ENCODE measurements at places on chromosomes 2 and 18.

GRCh38 chr18:3283253-3283863 lies 21.4 kb downstream of the MYL12B start:
- DNase-seq, result no peak

DNA sequence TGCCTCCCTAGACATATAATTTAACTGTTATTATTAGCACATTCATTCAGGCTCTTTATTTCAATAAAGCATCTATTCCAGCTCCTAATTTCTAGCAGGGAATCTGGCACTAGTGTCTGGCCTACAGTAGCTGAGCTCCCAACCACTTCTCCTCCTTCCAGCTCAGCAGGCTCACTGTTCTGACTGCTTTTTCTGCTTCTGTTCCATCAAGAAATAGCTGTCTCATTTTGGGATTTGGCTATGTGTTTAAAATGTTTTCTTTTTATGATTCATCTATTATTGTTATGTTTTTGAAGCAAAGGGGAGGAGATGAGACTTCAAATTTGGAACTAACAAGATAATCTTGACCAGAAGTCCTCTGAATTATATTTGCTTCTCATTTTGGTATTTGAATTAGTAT lies 172.7 kb upstream of the SMAD7 start:
- DNase-seq, result no peak

DNA sequence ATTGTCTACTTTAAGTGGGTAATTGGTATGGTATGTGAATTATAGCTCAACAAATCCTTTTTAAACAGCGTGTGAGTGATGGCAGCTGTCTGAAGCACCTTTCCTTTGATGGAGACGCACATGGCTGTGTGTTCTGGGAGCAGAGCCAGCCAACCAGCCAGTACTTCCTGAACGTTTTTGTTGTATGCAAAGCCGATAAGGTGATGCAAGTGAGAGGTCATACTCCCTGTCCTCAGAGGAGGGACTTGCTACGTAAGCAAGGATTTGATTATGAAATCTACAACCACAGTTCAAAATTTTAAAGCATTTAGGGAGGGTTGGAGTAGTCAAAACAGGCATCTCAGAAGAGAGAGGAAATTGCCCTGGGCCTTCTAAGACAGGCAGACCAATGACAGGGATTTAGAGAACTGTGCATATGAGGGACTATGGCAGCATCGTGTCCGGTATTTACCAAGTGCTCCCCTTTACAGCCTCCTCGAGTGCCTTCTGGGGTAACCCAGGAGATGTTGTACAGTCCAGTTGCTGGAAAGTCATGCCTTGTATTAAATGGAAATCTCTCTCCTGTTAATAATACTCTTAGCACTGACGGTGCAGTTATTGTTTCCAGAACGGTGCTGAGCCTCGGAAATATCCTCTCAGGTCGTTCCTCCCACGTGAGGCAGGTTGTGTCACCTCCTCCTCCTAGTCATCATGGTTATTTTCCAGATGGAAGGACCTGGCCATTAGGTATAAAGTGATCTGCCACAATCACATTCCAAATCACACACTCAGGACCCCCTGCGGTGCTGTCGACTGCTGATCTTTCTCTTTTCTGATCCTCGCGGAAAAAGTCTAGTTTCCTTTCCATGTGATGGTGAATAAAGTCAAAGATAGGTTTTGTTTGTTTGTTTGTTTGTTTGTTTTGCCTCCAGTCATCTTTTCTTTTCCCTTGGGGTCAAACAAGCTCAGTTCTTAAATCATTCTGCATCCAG lies 28.4 kb downstream of the ARHGEF4 start:
- no peak for DNase-seq

DNA sequence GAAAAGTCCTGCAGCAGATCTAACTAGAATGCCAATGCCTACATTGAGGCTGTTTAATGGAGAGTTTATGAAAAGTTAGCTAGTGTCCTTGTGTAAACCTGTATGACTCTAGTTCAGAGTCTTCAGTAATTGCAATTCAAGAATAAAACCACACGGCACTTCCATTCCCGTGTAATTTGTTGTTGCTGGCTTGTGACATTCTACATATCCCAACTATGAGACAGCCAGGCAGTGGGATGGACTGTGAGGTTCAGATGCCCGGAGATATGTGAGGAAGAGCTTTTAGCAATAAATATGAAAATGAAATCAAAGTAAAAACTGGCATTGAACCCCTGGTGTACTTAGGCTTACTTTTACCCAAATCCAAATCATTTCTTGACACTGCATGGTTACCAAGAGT lies 263.4 kb downstream of the NEDD4L start:
- DNase-seq, result no peak

DNA sequence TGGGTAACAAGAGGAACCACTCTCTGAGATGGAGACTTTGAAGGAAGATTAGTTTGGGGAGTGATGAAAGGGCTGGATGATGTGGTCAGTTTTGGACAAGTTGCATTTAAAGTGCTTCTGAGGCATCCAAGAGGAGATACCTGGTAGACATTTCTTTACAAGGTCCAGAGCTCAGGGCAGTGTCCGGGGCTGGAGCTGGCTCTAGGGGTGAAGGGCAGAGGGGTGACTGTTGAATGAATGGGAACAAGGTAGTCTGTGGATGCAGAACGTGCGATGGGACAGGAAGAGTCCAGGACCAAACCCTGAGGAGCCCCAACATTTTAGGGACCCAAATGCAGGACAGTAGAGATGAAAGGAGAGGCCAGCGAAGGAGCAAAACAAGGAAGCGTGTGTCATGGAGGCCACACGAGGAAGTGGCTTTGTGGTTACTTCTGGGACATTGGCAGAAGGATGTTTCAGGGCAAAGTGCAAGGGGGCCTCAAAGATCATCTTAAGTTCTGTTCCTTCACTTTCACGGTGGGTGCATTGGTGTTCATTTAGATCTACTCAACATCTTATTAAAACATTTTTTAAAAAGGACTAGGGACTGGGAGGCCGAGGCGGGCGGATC lies 13.6 kb upstream of the GPR35 start:
- no peak for DNase-seq

GRCh38 chr2:220893411-220893810 lies 678.7 kb downstream of the EPHA4 start:
- no peak for DNase-seq

DNA sequence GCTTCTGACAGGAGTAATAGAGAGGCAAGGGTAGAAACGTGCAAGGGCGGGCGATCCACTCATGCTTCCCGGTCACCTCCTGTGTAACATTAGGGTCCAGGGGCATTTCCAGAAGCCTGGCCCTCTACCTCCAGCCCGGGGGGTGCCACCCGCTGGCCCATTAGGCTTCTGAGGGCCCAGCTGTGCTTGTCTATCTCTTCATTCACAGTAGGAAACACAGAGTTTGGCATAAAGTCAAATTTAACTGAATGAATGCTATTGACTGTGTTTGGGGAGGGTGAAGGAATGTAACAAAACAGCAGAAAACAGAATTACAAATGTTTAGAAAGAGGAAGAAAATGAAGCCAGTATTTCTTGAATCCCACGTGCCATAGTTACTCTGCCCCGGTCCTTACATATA lies 112.4 kb upstream of the SLC66A3 start:
- no peak for DNase-seq

DNA sequence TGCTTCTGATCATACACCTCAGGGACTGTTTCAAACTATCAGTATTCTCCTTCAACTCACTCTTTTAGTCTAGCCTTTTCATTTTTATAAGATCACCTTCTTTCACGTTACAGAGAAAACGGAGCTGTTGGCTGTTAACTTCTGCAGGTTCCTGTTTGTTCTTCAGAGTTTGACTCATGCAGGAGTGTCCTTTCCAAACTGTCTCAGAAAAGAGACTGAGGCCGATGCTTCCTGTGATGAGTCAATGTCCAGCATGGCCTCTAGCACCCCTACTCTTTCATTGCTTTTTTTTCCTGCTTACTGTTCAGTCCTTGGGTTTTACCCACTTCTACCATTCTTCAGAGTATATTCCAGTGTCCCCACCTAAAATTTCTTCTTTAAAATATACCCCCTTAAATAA lies 240.8 kb upstream of the RGPD4 start:
- DNase-seq, result no peak

DNA sequence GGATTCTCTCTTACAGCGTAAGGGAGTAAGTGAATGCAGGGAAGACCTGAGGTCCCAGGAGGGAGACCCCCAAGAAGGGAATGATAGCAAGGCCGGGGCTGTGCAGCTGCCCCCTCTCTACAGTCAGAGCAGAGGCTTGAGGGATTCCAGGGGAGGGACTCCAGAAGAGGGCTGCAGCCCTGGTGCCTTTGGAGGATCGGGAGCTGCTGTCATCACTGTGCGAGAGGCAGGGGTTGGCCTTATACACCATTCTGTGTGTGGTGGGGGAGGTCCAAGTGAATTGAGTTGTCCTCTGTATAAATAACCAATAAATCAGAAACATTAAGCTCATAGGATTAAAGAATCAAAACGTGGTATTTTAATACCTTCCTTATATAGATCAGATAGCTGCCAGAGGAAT lies 114.9 kb downstream of the GLI2 start:
- DNase-seq, result no peak

- no peak for DNase-seq
Observed at GRCh38 chr2:227179988-227180685, 15.7 kb downstream of the COL4A3 start.

DNA sequence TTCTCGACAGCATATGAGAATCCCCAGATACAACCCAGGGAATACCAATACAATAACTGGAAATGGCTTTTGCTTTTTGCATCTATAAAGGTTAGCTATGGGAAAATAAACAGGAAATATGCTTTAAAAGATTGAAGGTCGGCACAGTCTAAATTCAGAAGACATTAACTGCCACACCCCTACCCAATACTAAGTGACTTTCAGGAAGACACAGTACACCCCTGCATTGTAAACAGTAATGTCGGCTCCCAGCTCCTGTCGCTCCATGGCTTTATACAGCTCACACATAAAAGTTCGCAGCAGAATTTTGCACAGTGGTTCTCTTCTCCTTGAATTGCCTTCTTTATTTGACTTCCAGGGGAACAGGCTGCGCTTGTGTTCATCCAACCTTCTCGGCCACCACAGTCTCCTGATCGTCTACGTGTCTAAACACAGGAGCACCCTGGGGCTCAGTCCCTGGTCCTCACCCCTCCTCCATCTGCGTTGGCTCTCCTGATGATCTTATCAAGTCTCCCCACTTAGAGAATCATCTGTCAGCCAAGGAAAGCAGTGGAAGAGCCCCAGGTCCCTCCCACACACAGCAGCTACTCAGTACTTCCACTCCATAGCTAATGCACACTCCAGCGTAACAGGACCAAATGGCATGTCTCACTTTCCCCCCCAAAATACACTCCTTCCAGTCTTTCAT lies 22.7 kb downstream of the CYB5A start:
- no peak for DNase-seq

Measured in stimulated activated CD4-positive, alpha-beta T cell treated with anti-CD3 and anti-CD28 coated beads, Interleukin-1b, Interleukin-23, amount 100 ng/mL, for 1 hour (primary cell).